Motor neuron (in vitro differentiated cells): ENCODE measurements at places on chromosomes 7 and 10.
A peak's percentile ranks its signal among the peaks of the same experiment; 100 is the strongest.

DNA sequence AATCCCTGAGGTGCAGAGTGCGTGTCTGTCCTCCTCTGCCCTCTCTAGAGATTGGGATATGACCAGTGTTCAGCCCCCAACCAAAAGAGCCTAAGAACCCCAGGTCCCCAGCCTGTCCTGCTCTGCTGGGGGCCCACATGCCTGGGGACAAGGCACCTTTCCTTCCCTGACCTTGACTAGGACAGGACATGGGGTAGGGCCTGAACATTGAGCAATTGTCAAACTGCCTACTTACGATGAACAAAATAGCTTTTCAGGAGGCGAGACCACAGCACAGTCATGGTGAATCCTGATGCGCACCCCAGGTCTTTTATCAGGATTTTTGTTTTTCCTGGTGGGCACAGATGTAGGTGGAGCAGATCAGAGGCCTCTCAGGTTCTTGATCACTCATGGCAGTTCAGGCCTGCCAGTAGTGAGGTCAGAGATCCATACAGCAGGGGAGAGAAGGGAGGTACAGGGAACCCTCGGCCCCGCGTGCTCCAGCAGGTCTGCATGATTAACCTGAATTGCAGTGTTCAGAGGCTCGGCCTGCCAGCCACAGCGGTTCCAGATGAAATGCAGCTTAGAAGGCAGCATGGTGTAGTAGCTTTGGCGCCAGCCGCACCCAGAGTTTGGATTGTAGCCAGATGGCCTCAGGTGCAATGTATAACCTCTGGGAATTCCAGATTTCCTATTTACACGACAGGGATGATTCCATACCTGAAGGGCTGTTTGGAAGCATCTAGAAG is 191.3 kb downstream of the CUX1 start:
- ATAC-seq = peak; percentile 48

- ATAC-seq = no peak
These were observed 74.5 kb downstream of the LRMDA start for GRCh38 chr10:75505840-75506506.

GRCh38 chr7:112571852-112572607 is 91.2 kb downstream of the LSMEM1 start:
- ATAC-seq = peak; percentile 63

- ATAC-seq = peak; percentile 90
These were observed 61.5 kb downstream of the GRB10 start for GRCh38 chr7:50721160-50721559.

GRCh38 chr10:16904639-16905061 is 87.4 kb upstream of the RSU1 start:
- ATAC-seq = no peak
